ENCODE measurements at places on chromosomes 3 and 15.

DNA sequence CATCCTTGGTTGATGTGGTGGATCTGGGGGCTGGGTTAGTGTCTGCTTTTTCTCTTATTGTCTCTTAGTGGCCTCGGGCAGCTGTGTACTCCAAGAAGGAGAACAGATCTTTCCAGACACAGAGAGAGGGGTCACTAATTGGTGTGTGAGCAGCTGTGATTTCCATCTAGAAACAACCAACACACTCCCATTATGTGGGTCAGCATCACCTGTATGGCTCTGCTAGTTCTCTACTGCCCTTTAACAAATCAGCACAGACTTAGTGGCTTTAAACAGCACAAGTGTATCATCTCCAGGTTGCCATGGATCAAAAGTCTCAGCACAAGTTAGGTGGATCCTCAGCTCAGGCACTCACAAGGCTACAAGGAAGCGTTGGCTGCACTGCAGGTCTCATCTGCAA lies 156.8 kb downstream of the LRTM1 start:
- no peak for DNase-seq
- H3K4me3 ChIP-seq, result no peak overlapping the region
- no peaks in the 10 kb centered on the region for H3K36me3 ChIP-seq
- H3K27ac ChIP-seq, result no peak overlapping the region
- no peaks in the 10 kb centered on the region for H3K4me1 ChIP-seq
- no peaks in the 10 kb centered on the region for H3K27me3 ChIP-seq

DNA sequence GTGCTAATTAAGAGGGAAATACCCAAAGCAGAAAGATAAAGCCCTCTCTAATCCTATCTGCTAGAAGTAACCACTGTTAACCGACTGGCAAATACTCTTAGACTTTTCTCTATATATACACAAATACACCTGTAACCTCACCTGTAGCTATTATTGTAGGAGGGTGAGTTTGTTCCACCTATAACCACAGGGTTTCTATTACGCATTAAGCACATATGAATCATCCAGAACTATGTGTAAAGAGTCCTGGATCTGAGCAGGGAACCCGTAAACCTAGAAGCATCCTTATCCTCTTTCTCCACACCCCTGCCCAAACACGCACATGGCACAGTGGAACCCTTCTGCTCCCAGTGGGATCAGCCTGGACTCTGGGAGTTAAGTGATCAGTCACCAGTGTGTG lies 172.8 kb upstream of the C2CD4B start:
- DNase-seq, result no peak
- no peak overlapping the region for H3K27ac ChIP-seq
- no peak overlapping the region for H3K4me3 ChIP-seq
- no peaks in the 10 kb centered on the region for H3K27me3 ChIP-seq

- H3K27me3 ChIP-seq, result no peaks in the 10 kb centered on the region
- no peak overlapping the region for H3K4me3 ChIP-seq
- H3K36me3 ChIP-seq, result no peaks in the 10 kb centered on the region
Measured at GRCh38 chr3:182491577-182491976, 301.7 kb upstream of the ATP11B start.

- H3K4me3 ChIP-seq, result no peak overlapping the region
- no peak for DNase-seq
- H3K4me1 ChIP-seq, result peaks cover 8% of the 10 kb centered on the region
- H3K27me3 ChIP-seq, result peaks cover 6% of the 10 kb centered on the region
- no peaks in the 10 kb centered on the region for H3K36me3 ChIP-seq
Measured at GRCh38 chr3:192487033-192487432, 240.3 kb downstream of the FGF12 start.

- H3K36me3 ChIP-seq, result no peaks in the 10 kb centered on the region
- no peak overlapping the region for H3K27ac ChIP-seq
- H3K27me3 ChIP-seq, result no peaks in the 10 kb centered on the region
- DNase-seq, result no peak
- no peak overlapping the region for H3K4me3 ChIP-seq
Measured at GRCh38 chr3:60992395-60992794, 258.9 kb downstream of the FHIT start.

DNA sequence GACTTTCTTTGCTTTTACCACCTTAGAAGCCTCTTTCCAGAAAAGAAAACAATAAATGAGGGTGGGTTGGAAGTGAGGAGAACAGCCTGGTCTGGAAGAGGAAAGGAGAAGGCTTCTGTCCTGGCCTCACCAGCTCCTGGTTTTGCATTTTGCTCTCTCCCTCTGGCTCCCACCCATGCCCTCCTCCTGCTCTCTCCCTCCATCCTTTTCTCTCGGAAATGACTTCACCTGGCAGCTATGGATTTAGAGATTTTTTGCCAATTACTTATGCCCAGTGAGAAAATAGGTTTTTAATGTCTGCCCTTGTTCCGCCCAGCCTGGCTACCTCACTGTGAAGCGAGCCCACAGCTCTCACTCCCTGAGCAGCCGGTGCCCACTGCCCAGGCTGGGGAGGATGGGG lies 77.9 kb upstream of the NTRK3 start:
- no peak overlapping the region for H3K27ac ChIP-seq
- no peak overlapping the region for H3K4me3 ChIP-seq
- no peak for DNase-seq

DNA sequence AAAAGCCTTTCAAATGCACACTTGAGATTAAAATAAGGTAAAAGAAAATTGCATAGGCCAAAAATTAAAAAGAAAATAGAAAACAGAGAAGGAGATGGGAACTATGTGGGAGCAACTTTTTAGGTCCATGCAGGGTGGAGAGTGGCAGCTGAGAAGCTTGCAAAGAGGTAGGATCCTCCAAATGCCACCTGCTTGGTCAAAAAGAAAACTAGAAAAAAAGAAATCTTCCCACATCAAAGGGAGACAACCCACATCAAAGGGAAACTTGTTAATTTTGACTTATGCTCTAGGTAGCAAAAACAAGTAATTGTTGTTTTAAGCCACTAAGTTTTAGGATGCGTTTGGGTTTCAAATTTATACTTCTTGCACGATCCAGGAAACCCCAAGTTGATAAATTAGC lies 342.9 kb downstream of the IL20RB start:
- no peaks in the 10 kb centered on the region for H3K4me1 ChIP-seq
- DNase-seq, result no peak
- no peaks in the 10 kb centered on the region for H3K36me3 ChIP-seq
- no peak overlapping the region for H3K4me3 ChIP-seq
- no peak overlapping the region for H3K27ac ChIP-seq
- H3K27me3 ChIP-seq, result no peaks in the 10 kb centered on the region

GRCh38 chr3:72811571-72811970 lies 36.7 kb downstream of the SHQ1 start:
- 0 out of 2 replicates have a peak, but pooled peaks cover 6% of the 10 kb centered on the region for H3K36me3 ChIP-seq
- no peak overlapping the region for H3K27ac ChIP-seq
- no peak for DNase-seq
- no peaks in the 10 kb centered on the region for H3K27me3 ChIP-seq
- no peak overlapping the region for H3K4me3 ChIP-seq

- no peak overlapping the region for H3K4me3 ChIP-seq
- H3K36me3 ChIP-seq, result no peaks in the 10 kb centered on the region
- H3K27ac ChIP-seq, result no peak overlapping the region
- H3K4me1 ChIP-seq, result no peaks in the 10 kb centered on the region
- no peaks in the 10 kb centered on the region for H3K27me3 ChIP-seq
- no peak for DNase-seq
Measured at GRCh38 chr3:42290966-42291714, 25.2 kb upstream of the CCK start.

DNA sequence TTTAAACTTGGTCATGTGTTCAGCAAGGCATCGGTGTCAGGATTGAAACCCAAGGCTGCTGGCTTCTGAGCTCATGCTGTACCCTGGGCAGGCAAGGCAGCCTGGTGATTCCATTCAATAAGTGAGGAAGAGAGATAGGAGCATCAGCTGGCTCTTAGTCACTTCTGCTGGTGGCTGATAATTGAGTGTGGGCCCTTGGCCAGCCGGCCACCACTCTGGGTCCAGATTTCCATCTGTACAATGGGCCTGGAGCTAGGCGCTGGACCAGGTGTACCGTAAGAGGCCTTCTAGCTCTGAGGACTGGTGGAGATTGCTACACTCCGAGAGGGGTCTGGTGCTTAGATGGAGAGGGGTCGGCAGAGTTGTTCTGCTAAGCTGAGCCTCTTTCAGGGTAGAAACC lies 4.3 kb downstream of the CD276 start:
- DNase-seq, result no peak
- no peaks in the 10 kb centered on the region for H3K27me3 ChIP-seq
- peaks cover 54% of the 10 kb centered on the region for H3K4me1 ChIP-seq
- no peak overlapping the region for H3K4me3 ChIP-seq
- H3K36me3 ChIP-seq, result peaks cover 14% of the 10 kb centered on the region

- H3K36me3 ChIP-seq, result no peaks in the 10 kb centered on the region
- no peak for DNase-seq
- H3K4me1 ChIP-seq, result no peaks in the 10 kb centered on the region
- H3K27me3 ChIP-seq, result no peaks in the 10 kb centered on the region
- H3K27ac ChIP-seq, result no peak overlapping the region
- H3K4me3 ChIP-seq, result no peak overlapping the region
Measured at GRCh38 chr3:189624130-189624529, 7.1 kb upstream of the TP63 start.

DNA sequence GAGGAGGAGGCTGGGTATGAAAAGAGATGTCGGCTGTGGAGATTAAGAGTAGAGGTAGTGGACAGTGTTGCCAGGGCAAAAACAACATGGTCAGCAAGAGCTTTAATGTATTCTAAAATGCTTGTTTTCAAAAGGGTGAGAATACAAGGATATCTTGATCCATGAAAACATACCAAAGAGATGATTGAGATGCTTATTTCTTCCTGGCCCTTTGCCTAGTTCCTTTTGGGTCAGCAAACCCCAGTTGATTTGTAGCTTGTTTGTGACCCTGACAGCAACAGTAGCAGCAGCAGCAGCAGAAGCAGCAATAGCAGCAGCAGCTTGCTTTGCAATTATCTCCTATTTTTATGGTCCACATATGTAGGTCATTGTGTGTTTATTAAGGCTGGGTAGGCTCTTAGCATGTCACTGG lies 337.3 kb downstream of the LPP start:
- peaks cover under 1% of the 10 kb centered on the region for H3K4me1 ChIP-seq
- no peak overlapping the region for H3K27ac ChIP-seq
- DNase-seq, result no peak
- H3K27me3 ChIP-seq, result no peaks in the 10 kb centered on the region
- H3K4me3 ChIP-seq, result no peak overlapping the region
- no peaks in the 10 kb centered on the region for H3K36me3 ChIP-seq

GRCh38 chr3:100954199-100954935 lies 38.9 kb downstream of the ABI3BP start:
- H3K4me3 ChIP-seq, result no peak overlapping the region
- DNase-seq, result no peak
- no peaks in the 10 kb centered on the region for H3K27me3 ChIP-seq

DNA sequence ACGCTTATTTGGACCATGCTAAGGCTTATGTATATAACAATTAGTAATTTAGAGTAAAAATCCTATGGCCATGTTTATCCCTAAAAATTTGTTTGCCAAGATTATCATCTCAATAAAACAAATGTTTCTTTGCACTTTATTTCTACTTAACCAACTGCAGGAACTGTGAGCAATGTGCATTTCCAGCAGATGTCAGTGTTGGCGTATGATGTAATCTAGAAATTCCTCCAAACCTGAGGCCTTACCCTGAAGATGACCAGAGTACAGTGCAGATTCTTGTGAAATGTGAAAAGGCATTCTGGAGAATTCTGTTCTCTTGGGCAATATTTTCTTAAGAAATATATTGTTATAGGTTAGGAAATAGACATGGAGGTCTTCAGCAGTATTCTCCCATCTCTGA lies 205.9 kb downstream of the MBNL1 start:
- H3K4me3 ChIP-seq, result no peak overlapping the region
- H3K4me1 ChIP-seq, result peaks cover 3% of the 10 kb centered on the region
- no peaks in the 10 kb centered on the region for H3K27me3 ChIP-seq
- no peak for DNase-seq
- no peak overlapping the region for H3K27ac ChIP-seq
- no peaks in the 10 kb centered on the region for H3K36me3 ChIP-seq

DNA sequence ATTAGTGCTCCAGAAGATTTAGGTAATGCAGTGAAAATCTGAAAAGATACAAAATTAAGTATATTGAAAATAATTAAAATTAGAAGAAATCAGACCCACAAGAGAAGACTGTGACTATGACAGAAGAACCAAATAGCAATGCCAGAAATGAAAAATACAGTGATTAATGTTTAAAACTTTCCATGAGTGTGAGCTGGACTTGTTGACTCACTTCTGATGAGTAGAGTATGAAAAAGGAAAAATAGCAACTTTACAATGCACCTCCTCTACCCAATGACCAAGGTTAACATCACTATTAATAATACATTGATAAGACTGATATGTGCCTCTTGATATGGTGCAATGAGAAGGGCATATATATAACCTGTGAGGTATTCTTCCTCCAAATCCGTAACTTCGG lies 39.3 kb upstream of the SLC22A13 start:
- H3K4me1 ChIP-seq, result peaks cover 28% of the 10 kb centered on the region
- no peak for DNase-seq
- peaks cover 92% of the 10 kb centered on the region for H3K36me3 ChIP-seq
- no peak overlapping the region for H3K4me3 ChIP-seq
- H3K27ac ChIP-seq, result peak overlapping the region; percentile 65

DNA sequence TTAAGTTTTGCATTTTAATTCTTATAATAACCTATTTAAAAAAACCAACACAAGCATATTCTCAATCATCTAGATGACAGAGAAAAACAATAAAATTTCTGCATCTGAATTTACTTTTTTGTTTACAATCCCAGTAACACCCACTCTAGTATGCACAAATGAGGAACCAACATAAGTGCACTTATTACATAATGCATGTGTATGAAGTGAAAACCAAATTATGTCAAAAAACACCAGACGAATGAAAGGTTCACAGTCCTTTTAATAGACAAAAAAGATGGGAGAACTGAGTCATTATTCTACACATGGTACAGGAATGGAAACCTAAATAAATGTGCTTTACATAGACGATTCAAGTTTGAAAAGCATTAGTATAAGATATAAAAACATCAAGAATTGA lies 91.7 kb downstream of the NR1I2 start:
- H3K27ac ChIP-seq, result no peak overlapping the region
- H3K4me3 ChIP-seq, result no peak overlapping the region
- H3K36me3 ChIP-seq, result peaks cover 84% of the 10 kb centered on the region
- H3K4me1 ChIP-seq, result no peaks in the 10 kb centered on the region
- no peaks in the 10 kb centered on the region for H3K27me3 ChIP-seq

- H3K36me3 ChIP-seq, result peaks cover 43% of the 10 kb centered on the region
- no peaks in the 10 kb centered on the region for H3K27me3 ChIP-seq
- H3K4me3 ChIP-seq, result no peak overlapping the region
- DNase-seq, result peak; percentile 85
Measured at GRCh38 chr15:88636050-88636449, 2.8 kb upstream of the ISG20 start.

GRCh38 chr15:31758126-31758525 lies 272.2 kb upstream of the CHRNA7 start:
- H3K27me3 ChIP-seq, result peaks cover 13% of the 10 kb centered on the region
- DNase-seq, result peak; percentile 86
- H3K27ac ChIP-seq, result no peak overlapping the region
- H3K4me1 ChIP-seq, result peaks cover under 1% of the 10 kb centered on the region
- H3K4me3 ChIP-seq, result no peak overlapping the region
- no peaks in the 10 kb centered on the region for H3K36me3 ChIP-seq
